ENCODE measurements at places on chromosomes 12 and 14.
A peak's percentile ranks its signal among the peaks of the same experiment; 100 is the strongest.

- DNase-seq = peak; percentile 32
These were observed 922 bp downstream of the PTPRR start for GRCh38 chr12:70919597-70920035.

GRCh38 chr12:71354871-71355270 lies 84.7 kb upstream of the LGR5 start:
- peak; percentile 6 for DNase-seq

- DNase-seq = no peak
These were observed 290.7 kb upstream of the AMIGO2 start for GRCh38 chr12:47370421-47370820.

DNA sequence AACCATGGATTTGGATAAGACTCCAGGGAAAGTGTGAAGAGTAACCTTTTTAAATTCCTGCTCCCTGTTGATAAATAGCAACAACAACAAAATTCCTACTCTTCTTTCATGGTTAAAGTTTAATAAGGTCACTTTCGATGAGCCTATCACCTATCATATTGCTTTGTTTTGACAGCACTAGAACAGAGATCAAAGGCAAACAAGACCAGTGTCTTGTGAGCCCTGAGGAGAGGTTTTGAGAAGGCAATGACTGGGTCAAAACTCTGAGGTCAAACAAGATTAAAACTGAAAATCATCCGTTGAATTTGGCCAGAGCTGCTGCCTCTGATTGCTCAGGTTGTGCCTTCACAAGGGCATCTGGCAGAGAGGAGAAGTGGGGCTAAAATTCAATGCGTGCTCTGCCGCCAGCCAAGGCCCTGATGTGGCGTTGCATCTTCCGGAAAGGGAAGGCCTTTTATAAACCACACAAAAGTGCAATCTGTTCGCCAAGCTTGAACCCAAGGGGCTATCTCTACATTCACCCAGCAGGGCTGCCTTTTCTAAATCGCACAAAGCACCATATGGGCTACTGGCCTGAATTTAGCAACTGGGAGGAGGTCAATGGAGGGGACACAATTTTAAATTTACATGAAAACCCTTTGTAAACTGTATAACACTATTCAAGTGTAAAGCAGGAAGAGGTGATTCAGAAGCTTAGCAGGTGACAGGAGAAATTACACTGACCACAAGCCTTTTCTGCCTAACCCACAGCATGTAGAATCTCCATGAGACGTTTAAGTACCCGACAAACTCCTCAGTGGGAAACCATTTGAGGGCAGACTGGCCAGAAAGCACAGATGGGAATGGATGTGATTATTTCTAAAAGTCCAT lies 140.8 kb downstream of the DAD1 start:
- DNase-seq = no peak

- DNase-seq = no peak
These were observed 54.9 kb downstream of the CPNE8 start for GRCh38 chr12:38850461-38850860.

DNA sequence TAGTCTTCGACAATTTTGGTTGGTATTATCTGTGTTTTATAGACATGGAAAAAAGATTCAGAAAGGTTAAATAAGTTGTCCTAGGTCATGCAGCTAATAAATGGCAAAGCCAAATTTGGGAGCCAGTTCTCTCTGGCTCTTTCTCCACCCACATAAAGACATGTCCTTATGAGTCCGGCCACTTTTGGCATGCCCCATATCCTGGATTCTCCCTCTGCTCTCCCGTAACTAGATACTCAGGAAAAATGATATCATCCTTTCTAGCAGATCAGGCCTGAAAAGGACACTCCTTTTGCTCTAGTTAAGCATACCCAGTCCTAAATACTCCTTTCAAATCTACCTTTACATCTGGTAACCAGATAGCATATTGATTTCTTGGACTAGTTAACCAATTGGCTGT lies 64.4 kb downstream of the TTLL5 start:
- DNase-seq = no peak

DNA sequence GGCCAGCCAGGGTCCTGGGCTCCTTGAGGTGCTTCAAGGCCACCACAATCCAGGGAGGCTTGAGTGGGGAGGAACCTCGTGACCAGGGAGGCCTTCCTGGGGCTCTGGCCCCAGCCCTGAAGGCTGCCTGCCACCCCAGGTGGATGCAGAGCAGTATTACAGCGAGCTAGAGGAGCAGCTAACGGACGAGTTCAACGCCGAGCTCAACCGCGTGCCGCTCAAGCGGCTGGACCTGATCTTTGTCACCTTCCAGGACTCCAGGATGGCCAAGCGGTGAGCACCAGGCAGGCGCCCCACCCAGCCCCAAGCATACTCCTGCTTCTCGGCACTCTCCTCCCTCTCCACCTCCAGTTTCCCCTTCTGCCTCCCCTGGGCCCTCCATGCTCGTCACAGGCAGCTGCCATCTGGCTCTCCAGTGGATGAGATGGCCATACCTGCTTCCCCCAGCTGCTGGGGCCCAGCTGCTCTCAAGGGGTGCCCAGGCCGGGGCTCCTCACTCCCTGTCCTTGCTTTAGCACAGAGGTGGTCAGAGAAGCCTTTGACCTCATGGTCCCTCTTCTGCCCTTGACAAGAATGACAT lies 30.6 kb downstream of the NGB start:
- no peak for DNase-seq

DNA sequence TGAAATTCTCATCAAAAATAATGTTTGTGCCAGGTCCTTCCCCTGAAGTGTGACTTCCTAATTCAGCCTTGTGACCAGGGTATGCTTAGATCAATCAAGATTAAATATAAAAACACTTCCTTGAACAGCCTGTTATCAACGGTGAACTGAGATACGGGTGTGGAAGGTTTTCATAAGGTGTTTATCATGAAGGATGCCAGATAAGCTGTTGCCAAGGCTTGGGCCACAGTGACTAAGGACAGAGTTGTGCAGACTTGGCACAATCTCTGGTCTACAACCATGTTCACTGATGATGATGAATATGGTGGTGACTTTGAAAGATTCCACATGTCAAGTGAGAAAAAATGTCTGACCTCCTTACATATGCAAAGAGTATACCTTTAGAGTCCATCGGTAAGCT lies 51.3 kb upstream of the LIN7A start:
- DNase-seq = no peak

DNA sequence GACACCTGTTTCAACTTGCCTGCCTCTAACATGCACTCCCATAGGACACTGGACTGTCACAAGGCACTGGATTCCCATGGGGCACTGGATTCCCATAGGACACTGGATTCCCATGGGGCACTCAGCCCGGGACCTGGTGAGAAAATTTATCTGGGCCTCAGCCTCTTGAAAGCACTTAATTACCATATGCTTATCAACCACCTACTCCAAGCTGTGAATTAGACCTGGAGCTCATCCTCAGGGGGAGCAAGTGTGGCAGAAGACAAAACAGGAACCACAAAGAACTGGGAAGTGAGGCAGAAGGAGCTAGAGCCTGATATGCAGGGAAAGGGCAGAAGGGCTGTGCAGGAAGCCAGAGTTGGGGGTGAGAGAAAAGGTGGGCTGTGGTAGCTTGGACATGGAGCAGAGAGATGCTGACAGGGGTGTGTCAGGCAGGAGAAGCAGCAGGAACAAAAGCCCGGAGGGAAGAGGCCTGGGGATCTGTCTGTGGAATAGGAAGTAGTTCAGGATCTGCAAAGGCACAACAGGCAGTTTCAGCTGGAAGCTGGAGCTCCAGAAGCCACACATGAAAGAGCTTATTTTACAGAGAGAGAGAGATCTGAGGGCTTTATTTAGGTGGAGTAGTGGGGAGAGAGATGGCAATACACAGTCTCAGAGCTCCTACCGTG lies 3.1 kb downstream of the KRT82 start:
- no peak for DNase-seq

- peak; percentile 82 for DNase-seq
These were observed at the start of gene DYRK2 for GRCh38 chr12:67648521-67649260. TSS of gene DYRK2 (plus strand) at chr12:67648745. CDS start at chr12:67649134, 389 bp downstream.

GRCh38 chr14:25011095-25011494 lies 38.9 kb downstream of the STXBP6 start:
- DNase-seq = no peak

DNA sequence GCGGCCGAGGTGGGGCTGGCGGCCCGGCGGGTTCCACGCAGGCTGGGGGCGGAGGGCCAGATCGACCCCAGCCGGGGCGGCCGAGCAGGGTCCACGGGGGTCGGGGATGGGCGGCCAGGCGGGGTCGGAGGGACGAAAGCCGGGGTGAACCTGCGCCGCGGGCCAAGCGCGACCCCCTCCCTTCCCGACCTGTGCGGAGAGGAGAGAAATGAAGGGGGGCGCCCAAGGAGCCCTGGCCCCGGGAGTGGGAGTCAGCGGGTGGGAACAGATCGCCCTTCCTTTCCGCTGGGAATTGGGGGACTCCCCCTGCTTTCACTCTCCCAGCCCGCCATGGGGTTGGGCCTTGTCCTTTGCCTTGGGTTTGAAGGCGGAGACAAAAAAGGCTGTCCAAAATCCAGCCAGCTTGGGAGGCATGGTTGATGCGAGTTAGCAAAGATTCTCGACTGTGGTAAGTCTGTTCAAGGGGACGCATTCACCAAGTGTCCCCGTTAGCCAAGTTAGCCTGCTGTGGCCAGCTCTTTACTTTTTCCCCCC lies 559 bp upstream of the CKAP4 start:
- peak; percentile 47 for DNase-seq

DNA sequence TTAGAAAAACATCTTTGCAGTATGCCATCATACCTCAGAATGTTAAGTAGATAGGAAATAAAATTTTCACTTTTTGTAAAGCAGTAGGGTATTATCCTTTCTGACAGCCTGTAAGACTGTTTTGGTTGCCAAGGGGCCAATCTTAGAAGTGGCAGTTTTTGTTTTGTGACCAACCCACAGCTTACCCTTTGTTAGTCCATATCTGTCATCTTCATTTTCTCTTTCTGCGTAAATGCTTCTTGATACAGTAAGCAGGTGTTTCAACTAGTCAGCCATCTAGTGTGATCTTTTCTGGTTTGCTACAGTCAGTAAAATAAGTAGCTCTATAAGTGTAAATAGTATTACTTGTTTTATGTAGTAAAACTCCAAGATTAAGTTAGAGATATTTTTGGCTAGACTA lies 8.8 kb downstream of the PPM1A start:
- DNase-seq = no peak

GRCh38 chr12:118376089-118377020 lies at the start of gene SUDS3:
TSS of gene SUDS3 (plus strand) at chr12:118376555. CDS start at chr12:118376692, 137 bp downstream.
- DNase-seq = peak; percentile 90

GRCh38 chr12:14261861-14262260 lies 103.6 kb upstream of the ATF7IP start:
- no peak for DNase-seq

DNA sequence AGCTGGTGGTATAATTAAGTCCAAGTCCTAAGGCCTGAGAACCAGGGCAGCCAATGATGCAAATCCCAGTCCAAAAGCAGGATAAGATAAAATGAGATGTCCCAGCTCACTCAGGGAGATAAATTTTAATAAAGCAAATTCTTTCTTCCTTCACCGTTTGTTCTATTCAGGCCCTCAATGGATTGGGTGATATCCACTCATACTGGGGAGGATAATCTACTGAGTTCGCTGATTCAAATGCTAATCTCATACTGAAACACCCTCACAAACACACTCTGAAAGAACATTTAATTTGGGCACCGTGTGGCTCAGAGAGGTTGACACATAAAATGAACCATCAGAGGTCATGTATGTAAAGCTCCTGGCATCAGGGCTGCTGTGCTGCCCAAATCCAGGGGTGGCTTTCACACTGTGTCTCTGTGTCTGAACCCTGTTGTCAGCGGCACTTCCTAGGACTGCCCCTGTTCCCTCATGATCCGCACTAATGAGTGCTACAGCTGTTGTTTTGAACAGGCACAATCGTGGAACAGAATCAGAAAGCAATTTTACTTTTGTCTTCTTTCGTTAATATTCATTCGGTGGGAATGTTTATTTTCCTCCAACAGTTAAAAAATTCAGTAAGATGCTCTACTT lies 428.5 kb upstream of the FBXO33 start:
- DNase-seq = no peak

DNA sequence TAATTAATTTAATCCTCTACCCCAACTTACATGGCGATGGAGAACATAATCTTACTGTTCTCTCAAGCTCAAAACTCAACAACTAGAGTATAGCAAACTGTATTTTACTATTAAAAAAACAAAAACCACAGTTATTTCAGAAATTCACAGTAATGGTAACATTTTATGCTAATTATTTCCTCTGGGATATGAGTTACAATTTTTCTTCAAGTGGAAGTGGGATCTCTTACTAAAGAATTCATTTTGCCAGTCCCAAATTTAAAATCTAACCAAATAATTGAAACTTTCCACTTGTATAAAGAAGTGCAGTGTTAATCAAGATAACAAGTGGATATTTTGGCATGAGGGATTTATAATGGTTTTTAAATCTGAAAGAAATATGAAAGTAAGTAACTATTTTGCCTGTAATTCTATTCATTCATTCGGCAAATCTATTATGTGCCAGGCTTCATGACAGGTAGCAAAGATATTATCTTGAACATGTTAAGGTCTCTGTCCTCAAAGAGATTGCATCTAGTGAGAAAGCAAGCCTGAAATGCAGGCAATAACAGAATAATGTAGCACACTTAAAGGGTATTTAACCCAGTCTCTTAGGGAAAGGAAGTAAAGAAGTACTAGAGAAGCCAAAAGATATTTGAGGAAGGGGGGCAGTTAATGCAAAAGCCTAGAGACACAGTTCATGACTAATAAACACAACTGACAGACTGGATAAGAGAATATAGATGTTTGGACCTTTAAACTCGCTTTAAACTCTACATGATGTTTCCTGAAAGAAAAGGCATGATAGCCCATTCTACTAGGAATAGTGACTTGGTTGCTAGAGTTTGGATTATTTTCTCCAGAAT lies 44.0 kb downstream of the TAOK3 start:
- no peak for DNase-seq

- DNase-seq = no peak
These were observed 74.4 kb upstream of the MAP1LC3B2 start for GRCh38 chr12:116484807-116485206.

DNA sequence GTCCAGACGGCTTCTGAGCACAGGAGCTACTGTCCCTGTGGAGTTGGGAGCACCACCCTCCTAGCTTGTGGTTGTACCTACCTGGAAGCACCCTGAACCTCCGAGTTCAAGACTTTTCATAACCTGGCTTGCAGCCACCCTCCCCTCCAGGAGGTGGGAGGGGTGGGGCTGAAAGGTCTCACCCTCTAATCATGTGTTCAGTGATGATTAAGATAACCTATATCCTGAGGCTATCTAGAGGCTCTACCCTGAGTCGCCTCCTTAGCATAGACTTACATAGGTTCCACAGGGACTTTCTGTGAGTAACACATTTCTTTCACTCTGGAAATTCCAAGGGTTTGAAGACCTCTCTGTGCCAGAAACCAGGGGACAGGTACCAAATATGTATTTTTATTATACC lies 146.5 kb downstream of the CFAP54 start:
- no peak for DNase-seq

DNA sequence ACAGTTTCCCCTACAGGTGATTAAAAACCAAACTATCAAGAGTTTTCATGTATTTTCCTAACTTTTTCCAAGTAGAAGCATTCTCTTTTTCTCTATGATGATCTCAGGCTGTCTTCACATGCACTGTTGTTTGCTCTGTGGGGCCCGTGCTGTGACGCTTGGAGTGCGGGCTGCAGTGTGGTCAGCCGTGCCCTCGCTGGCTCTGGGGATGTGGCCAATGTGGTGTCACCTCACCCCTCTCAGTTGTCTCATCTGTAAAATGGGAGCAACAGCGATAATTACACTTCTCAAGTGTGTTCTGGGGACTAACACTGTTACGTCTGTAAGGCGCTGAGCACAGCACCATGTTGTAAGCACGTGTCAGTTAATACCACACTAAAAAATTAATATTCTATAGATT lies 28.6 kb downstream of the DDX51 start:
- DNase-seq = no peak

Data from neuronal stem cell (in vitro differentiated cells).